H9 (cell line): ENCODE measurements at places on chromosomes 5 and 9. TPM values are rescaled to one million over a fixed set of nuclear protein-coding genes. Genes with fewer than 3 reads are reported as not detected.

Gene PTGR1
- 43.5 and 45.2 TPM in 2 replicates for total RNA-seq

Gene TCF7
- 17.2 and 18.2 TPM in 2 replicates for total RNA-seq

Gene TNFSF15
- total RNA-seq: not detected in 2 replicates

Gene FAM163B
- 0.39 and 0.64 TPM in 2 replicates for total RNA-seq

Gene TRAF1
- 1.4 and 1.5 TPM in 2 replicates for total RNA-seq

Gene TXNDC8
- not detected in 2 replicates for total RNA-seq

Gene CDC20B
- 0.18 and 0.26 TPM in 2 replicates for total RNA-seq

Gene TYRP1
- total RNA-seq: 0.18 TPM in 1 of 2 replicates, not detected in the other

Gene COL27A1
- 17.5 and 17.9 TPM in 2 replicates for total RNA-seq

Gene HACD4
- total RNA-seq: 0.59 and 0.63 TPM in 2 replicates

Gene BARHL1
- total RNA-seq: not detected in 2 replicates

Gene CERCAM
- total RNA-seq: 5.4 and 5.9 TPM in 2 replicates

Gene KIAA1958
- total RNA-seq: 32.9 and 34.0 TPM in 2 replicates

Gene IL13
- total RNA-seq: not detected in 2 replicates

Gene SLC46A2
- not detected in 2 replicates for total RNA-seq

Gene STK32A
- 0.99 and 1.3 TPM in 2 replicates for total RNA-seq

Gene FYB1
- total RNA-seq: not detected in 2 replicates

Gene PCA3
- total RNA-seq: not detected in 2 replicates

Gene NR2F1-AS1
- 1.7 and 1.9 TPM in 2 replicates for total RNA-seq

Gene LECT2
- not detected in 2 replicates for total RNA-seq

Gene SPAG8
- total RNA-seq: 0.46 and 0.50 TPM in 2 replicates

Gene SLC45A2
- total RNA-seq: not detected in 2 replicates

Gene POLK
- total RNA-seq: 7.6 and 9.9 TPM in 2 replicates

Gene PCDHB8
- 0.57 and 0.86 TPM in 2 replicates for total RNA-seq

Gene PLPP1
- total RNA-seq: 80.7 and 85.9 TPM in 2 replicates

Gene NSG2
- total RNA-seq: not detected in 2 replicates

Gene PNPLA7
- 1.6 and 1.8 TPM in 2 replicates for total RNA-seq
